ENCODE measurements at places on chromosomes 12 and 14.

GRCh38 chr14:60344751-60345150, 95.7 kb downstream of the PPM1A start:
- no peak for DNase-seq

GRCh38 chr12:125014526-125014925, 21.1 kb downstream of the BRI3BP start:
- no peak for DNase-seq

DNA sequence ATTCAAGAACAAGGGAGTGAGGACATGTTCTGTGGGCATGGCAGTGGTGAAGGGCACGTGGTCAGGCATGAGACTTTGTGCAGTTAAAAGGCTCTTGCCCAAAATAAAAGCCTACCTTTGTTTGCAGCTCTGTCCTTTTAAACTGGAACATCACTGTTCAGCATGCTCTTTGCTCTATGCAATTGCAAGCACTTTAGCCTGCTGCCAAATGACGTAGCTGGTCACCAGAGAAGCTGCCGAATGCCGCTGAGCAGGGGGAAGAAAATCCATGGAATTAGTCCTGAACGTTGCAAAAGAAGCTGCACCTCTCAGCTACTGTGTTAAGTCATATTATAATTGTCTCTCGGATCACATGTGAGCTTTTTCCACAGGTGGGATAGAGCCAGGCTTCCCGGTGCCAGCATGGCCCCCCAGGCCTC, 176.3 kb upstream of the DIO2 start:
- DNase-seq: no peak

DNA sequence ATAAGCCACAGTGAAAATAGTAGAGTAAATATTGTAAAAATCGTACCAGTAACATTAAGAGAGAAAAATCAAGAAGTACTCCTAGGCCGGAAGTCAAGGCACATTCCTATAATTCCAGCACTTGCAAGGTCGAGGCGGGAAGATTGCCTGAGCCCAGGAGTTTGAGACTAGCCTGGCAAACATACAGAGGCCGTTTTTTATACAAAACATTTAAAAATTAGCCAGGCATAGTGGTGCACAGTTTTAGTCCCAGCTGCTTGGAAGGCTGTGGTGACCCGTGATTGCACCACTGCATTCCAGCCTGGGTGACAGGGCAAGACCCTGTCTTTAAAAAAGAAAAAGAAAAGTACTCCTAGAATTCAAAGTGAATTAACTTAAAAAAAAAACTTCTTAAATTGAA, 341.8 kb downstream of the C12orf50 start:
- DNase-seq: no peak

GRCh38 chr12:29771165-29771564, 12.6 kb downstream of the TMTC1 start:
- DNase-seq: no peak

- DNase-seq: no peak
Measured at GRCh38 chr12:94736004-94736403, 85.6 kb upstream of the TMCC3 start.

DNA sequence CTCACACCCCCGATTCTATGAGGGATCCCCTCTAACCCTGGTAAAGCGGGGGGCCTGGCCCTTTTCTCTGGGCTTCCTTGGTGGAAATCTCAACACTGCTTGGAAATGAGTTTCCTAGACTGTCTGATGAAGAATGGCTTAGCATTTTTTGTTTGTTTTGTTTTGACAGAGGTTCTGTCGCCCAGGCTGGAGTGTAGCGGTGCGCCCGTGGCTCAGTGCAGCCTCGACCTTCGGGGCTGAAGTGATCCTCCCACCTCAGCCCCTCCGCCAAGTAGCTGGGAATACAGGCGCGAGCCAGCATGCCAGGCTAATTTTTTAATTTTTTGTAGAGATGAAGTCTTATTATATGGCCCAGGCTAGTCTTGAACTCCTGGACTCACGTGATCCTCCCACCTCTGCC, 30.3 kb downstream of the TC2N start:
- no peak for DNase-seq

DNA sequence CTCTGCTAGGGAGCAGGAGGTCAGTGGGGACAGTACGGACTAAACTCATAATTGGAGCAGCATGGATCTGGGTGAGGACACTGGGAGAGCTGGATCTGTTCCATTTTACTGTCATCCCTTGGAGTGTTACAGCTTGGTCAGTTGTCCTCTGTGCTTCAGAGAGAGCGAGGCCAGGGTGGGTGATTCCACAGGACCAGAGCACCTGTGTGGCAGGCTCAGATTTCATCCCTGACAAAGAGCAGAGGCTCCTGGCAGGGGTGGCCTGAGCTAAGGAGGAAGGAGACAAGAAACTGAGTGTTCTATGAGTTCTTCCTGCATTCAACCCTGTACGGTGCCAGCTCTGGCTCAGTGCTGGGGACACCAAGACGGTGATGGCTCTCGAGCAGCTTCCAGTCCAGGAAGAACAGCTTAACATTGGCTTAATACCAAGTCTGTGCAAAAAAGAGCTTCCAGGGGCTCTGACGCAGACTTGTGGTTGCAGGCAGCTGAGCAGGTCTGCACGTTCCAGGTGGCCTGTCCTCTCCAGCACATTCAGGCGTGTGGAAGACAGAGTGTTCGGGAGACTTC, 8.4 kb upstream of the PGF start:
- DNase-seq: no peak

DNA sequence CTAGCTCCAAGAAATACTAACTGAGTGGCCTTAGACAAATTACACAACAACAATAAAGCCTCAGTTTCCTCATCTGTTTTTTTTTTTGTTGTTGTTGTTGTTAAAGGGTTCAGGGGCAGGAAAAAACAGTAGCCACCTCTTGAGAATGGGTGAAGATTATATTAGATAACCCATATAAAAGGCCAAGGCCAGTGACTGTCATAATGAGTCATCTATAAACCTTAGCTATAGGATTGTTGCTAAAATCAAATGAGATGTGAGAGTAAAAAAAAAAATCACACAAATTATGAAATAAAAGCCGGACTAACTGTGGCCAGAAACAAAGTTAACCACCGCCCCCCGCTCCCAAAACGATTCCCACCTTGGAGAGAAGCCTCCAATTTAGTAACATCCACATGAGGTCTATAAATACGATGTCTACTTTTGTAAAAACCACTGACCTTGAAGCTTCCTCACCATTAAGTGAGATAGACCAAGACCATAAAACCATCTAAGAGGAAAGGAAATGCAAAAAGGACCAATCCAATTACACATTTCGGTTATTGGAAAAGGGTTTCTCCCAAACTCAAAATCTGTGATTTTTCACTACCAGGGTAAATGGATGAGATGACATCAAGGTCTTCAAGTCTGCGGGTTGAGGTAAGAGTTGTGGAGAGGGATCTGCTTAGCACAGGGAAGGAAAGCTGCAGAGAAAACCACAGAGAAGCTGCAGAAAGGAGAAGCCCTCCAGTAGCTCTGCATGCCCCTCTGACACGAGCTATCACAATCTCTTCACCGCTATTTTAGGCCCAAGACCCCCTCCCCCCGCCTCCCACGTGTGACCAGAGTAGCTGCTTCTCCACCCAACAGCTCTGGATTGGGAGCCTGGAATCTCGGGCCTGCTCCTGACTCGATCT, 1.0 kb downstream of the NAA25 start:
- peak; percentile 53 for DNase-seq

DNA sequence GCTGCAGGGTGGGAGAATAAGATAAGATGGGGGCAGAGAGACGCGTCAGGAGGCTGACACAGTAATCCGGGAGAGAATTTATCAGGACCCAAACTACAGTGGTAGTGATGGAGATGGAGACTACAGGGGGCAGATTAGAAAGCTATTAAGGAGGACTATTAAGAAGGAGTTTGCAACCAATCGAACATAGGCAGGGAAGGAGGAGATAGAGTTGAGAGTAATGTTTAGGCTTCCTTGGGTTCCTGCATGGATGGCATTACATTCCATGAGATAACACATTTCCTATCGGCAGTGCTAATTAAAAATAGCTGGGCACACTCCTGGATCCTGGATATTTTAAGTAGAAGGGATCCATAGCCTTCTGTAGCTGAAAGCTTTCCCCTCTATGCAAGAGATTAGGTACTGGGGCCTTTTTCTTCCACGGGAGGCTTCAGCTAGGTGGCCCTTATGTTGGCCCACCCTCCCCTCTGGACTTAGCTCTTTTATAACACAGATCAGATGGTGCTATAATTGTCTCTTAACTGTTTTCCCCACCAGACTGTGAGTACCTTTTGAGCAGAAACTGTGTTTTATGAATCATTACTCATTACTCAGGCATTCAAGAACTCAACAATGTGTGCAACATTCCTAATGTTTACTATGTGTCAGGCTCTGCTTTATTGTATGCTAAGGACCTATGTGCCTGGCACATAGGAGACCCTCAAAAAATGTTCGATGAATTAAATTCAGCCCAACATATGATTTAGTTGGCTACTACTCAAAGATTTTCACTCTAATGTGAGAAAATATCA, 113.0 kb downstream of the RMST start:
- no peak for DNase-seq

GRCh38 chr12:14612250-14612649, 44.6 kb upstream of the PLBD1 start:
- no peak for DNase-seq

- DNase-seq: no peak
Measured at GRCh38 chr14:36320897-36321381, 502 bp upstream of the MBIP start.

DNA sequence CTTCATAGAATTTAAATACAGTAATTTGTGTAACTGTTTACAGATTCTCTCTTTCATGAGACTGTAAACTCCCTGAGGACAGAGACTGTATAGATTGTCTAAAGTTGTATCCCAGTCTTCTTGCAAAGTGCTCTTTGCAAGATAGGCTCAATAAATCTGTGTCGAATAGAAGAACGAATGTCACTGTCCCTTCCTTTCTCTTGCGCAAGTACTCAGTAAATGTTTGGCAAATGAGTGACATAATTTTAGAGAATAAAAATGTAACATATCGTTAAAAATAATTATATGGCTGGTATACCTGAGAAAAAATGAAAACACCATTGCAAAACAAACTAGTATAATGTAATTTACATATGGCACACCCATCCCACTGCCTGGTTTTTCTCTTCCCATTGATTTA, 1.9 kb upstream of the RALGAPA1 start:
- no peak for DNase-seq

DNA sequence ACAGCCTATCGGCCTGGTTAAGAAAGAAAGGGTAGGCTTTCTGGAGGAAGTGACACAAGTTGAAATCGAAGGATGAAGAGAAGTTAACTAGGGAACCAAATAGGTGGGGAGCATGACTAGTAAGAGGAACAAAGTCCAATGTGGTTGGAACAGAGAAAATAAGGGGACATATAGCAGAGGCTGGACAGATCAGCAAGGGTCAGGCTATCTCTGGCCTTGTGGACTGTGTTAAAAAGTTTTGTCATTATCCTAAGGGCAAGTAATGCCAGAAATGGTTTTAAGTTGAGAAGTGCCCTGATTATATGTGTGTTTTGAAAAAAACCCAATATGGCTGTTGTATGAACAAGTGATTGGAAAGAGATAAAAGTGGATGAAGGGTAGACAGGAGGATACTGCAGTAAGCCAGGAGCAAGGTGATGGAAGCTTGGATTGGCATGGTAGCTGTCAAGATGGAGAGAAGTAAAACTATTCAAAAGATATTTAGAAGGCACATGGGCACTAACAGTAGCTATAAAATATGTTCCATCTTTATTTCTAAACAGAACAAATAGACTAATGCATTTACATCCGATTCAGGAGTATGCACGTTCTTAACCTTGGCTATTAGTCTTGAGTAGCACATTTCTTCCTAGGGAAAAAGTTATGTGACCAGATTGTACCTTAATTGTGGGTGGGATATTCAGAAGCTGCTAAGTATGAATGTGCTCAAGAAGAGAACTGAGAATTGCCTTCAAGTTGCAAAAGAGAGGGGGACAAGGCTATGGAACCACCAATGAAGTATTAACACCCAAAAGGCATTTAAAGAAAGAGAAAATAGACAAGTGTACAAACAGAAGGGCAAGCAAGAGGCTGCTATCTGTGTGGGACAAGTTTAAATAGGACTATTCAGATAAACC, 46.8 kb upstream of the OR5AU1 start:
- no peak for DNase-seq

DNA sequence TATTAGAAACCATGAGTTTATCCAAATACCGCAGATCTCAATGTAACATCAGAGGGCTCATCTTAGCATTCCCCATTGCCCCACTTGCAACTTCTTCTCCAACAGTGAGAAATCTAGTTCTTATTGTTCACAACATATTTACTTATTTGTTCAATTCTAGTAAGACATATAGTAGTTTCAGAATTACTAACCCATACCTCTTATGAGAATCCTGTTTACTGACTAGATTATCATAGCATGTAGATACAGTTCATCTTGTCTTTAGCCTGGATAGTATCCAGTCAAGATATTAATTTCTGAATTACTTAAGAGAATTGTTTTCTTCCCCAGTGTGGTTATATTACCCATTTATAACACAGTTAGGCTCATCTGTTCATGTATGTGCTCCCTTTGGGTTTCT, 80.6 kb downstream of the NIN start:
- no peak for DNase-seq

DNA sequence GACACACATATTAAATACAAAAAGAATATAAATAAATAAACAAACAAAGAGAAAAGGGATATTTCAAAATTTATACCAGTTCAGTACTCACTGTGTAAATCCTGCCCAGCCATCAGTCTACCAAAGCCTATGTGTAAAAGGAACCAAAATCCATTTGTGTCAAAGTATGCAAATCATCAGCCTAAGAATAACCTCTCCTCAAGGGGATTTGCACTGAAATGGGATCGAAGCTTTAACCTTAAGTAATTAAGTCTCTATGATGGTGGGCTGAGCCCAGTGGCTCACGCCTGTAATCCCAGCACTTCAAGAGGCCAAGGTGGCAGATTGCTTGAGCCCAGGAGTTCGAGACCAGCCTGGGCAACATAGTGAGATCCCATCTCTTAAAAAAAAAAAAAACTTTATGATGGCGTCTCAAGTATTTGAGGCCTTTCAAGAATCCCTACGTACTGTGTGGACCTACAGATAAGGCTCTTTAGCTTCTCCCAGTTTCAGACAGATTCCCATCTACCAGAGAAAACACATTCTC, 57.8 kb upstream of the METAP2 start:
- DNase-seq: no peak

- DNase-seq: no peak
Measured at GRCh38 chr14:105974902-105975301, 448.5 kb downstream of the TMEM121 start.

DNA sequence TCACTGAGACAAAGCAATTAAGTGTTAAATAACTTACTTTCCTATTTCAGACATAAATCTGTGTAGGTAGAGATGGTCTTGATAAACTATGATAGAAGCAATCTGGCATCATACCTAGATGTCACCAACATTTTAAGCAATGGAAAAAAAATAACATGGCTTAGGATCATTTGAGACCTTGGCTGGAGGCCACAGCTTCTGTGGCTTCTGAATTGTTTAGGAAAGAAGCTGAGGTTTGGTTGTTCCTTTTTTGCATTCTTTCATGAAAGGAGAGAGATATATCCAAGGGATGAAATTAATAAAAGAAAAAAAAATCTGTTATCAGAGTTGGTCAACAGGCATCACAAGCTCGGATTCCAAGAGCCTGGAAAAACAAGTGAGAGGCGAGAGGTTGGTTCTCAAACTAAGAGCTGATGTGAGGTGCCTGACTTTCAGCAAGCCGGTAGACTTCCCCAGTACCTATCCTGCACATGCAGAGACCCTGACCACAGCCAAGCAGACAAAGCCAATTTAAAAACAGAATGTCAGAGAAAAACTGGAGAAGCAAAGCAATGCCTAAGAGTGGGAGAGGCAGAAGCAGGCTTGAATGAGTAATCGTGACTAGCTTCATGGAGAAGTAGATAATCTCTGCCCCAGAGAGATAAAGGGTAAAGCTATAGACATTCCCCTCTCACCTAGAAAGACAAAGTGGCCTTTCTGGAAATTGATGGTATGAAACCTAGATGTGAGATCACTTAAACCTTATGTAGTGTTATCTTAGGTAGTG, 43.4 kb upstream of the ST8SIA1 start:
- DNase-seq: no peak

Data from left ventricle myocardium superior (tissue), 1 donor.